ENCODE measurements at places on chromosomes 1 and 21. TPM values are rescaled to one million over a fixed set of nuclear protein-coding genes. Genes with fewer than 3 reads are reported as not detected.

The ACBD3 gene
- total RNA-seq = 71.6 TPM

The ZNF593OS gene
- not detected for total RNA-seq

The TCHHL1 gene
- total RNA-seq = not detected

The LORICRIN gene
- not detected for total RNA-seq
